ENCODE measurements at places on chromosomes 12 and 14.

DNA sequence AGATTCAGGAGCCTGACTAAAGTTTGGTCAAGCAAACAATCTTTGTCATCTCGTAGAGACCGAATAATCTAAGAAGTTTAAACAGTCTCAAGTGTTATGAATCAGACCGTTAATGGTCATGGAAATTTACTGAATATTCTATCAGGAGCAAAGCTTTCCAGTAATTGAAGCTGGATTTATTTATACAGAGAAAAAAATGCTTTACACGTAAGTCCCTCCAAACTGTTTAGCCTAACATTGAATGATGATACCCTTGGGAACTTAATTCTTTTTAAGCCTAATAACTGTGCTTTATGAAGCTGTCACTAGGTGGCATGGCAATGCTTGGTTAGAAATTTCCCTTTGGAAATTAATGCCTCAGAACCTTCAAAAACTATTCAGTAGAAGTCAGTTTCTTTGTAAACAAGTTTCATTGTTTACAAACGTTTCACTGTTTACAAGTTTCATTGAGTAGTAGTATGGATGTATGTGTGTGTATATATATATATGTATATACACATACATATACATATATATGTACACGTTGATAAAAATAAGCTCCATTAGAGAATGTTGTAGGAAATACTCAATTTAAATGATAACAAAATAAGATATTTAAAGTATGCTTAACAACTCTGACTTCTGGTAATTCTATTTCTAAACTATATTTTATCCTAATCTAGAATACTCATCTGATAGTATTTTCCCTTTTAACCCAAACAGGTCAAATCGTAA, 32.1 kb downstream of the DEPDC4 start:
- no peak for DNase-seq

DNA sequence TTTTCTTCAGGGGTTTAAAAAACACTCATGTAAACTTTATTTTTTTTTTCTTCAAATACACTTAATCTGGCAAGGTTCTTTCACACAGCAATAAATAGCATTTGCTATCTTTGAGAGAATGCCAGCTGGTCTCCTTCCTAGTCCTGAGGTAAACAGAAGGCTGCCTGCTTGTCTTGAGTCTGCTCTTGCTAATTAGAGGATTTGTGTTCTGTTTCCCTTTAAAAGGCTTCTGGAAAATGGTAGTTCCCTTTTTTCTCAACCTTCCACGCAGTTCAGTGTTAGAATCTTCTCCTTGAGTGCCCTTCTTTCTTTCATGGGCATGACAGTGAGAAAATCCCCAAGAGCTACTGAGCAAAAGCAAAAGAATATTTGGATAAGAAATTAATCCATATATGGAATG, 92.3 kb upstream of the DCN start:
- no peak for DNase-seq

DNA sequence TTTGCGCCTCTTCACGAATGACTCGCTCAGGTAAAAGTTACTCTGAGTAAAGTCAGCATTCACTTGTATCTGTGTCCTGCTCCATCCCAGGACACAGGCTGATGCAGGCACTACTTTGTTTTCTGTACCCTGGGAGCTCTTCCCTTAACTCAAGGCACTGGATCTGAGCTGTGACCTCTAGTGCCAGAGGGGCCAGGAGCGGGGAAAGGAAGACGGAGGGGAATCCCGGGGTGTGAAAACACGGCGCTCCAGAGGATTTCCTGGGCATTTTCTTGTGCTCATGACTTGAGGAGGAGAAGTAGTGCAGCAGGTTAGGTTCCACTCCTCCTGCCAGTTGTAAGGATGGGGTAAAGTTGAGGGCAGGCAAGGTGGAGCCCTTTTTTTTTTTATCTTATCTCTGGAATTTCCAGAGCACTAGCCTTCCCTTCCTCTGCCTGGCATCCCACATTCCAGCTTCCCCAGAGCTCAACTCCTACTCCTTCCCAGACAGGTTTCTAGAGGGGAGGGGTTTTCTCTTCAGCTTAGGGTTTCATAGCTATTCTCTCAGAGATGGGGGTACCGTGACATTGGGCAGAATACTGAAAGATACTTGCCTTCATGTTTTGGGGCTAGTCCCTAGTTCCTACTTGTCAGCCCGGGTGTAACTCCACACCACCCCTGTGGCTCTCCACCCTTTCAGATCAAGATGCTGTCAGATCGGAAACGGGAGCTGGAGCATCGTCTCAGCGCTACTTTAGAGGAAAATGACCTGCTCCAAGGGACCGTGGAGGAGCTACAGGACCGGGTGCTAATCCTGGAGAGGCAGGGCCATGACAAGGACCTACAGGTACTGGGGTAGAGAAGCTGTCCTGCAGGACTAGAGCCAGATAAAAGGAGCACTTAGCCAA, 52.3 kb downstream of the RAB35 start:
- DNase-seq = no peak

GRCh38 chr12:122894193-122895121, 1.5 kb downstream of the VPS37B start:
- no peak for DNase-seq

GRCh38 chr12:132139912-132140311, 4.2 kb downstream of the DDX51 start:
- DNase-seq = no peak

- DNase-seq = no peak
Measured at GRCh38 chr12:93167841-93168492, 209.8 kb upstream of the NUDT4 start.
